ENCODE measurements at places on chromosomes 4 and X.

DNA sequence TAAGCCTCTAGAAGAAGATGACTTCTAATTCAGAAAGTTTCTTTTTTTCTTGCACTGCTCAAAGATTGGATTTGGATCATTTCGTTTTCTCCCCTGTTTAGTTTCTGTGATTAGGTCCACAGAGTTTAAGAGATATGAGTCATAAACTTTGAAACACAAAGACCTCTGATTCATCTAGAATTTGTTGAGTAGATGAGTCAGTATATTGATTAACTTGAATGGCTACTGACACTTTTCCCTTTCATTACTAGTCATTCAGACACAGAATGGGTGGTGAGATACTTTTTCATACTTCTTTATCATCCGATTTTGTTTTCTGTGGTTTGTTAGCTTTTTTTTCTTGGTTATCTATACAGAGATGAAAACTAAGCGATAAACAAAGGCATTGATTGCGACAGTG lies 34.1 kb upstream of the AFF2 start:
- no peak for DNase-seq

DNA sequence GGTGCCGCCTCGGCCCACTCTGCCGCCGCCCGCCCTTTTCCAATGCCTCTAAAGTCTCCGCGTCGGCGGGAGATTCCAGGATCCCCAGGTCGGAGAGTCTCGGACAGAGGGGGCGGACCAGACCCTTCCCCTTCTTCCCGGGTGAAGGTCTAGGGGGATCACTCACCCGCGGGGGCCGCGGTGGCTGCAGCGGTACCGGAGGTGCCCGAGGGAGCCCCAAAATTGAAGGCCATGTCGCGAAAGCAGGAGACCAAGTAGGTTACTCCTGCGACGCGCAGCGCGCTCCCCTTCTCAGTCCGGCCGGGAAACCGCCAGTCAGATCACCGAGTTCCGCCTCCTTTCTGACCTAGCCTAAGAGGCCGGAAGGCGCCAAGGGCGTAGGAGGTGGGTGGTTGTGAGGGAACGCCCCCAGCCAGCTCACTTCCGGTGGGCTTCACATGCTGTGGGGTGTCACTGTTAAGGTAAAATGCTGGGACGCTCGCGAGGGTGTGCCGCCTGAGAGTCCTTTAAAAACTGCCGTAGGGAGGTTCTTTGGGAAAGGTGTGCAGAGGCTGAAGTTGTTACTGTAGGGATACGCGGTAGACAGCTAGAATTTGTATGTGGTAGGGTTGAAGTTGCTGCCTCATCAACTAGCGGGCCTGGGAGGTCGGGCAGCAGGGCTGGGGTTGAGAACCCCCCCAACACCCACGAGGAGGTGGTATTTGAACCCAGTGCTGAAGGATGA lies at the start of gene NUP54:
TSS of gene NUP54 (minus strand) at position 256 of the 724 bp plus-strand sequence. CDS start at position 233, 23 bp downstream.
- peak; percentile 99 for DNase-seq

DNA sequence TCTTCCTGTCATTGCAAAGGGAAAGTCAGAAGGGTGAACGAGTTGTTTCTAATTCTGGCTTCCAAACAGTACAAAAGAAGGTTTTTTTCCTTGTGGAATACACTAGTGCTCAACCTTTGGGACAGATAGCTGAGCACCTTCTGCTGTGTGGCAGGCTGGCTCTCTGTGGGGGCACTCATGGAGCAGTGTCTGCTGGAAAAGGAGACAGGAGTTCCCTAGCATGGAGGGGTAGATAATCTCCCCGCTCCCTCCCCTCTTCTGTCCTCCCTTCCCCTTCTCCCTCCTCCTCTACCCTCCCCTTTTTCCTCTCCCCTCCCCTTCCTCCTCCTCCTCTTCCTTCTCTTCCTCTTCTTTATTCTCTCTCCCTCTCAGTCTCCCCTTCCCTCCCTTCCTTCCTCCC lies 62.4 kb upstream of the MTM1 start:
- DNase-seq: no peak

DNA sequence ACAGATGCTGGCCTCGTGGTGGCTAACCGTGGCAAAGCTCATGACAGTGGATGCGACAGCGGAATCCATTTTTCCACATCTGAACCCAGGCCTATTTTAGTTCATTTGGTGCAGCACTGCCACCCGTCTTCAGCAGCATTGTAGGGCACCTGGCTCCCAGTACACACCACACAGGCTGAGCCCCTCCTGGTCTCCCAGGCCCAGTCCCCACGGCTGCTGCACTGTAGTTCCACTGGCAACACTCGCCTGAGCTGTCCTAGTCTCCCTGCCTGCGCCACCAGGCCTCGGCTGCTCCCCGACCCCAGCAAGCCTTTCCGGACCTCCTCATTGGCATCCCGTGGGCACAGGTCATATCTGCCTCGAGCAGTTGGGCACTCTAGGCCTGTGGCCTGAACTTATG lies 76.2 kb downstream of the MTMR1 start:
- DNase-seq: no peak

DNA sequence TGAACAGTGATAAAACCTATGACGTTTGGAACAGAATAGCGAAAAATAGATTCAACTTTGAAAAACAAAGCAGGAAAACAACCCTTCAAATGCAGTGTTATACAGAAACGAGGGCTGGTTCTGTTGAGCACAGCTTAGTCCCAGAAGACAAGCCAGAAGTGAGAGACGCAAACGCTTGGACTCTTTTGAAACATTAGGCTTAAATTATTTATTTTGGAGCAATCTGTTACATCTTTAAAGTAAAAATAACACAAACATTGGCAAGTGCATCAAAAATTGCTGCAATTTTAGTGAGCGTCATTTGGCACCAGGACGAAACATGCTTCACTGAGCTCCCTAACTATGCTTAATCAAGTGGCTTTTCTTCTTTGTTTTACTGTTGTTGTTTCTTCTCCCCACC lies 63.5 kb downstream of the ENPP6 start:
- DNase-seq: no peak

DNA sequence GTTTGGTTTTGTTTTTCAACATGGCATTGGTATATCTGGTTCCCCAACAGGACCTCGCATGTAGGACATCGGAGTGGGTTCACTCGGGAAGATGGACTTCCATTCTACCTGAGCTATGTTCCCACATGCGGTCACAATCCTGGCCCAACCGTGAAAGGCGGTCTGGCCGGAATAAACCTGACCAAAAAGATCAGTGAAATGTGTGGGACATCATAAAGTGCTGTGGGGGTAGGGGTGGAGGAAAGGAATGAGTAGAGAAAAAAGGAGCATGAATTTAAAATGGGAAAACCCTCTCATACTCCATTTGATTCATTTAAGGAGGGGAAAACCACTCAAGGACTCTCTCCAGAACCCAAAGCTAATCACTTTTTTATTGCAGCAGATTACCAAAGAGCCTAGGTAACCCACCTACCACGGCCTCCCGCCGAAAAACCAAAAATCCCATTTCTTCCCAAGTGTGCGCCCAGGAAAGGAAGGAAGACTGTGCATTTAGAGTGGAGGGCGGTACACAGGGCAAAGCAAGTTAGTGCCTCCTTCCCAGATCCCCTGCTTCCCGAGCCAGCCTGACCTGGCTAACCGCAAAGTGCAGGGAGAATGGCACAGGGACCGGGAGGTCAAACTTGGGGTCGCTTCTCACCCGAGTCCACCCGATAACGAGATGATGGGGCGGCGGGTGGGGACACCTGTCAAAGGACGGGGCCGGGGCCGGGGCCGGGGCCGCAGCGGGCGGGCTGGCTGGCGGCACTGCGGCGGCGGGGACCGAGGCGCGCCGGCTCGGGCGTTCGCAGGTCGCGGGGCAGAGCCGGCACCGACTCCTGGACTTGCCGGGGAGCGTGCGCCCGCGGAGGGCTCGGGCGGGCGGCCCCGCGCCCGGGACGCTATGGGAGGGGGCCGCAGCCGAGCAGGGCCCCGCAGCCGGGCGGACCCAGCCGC lies 669 bp downstream of the TMEM150C start:
- DNase-seq: no peak

DNA sequence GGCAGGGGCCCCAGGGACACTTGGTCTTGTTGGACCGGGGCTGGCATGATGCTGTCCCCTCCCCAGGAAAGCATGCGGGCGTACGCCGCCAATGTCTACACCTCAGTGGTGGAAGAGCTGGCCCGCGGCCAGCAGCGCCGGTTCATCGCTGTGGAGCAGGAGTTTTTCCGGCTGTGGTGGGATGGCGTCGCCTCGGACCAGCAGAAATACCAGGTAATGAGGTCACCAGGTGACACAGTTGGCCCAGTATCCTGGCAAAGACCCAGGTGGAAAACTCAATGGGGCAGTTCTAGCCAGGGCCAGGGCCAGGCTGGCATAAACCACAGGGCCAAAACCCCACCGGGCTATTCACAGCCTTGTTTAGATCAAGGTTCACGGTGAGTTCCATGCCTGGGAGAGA lies 1.5 kb downstream of the MAN2B2 start:
- DNase-seq: no peak

DNA sequence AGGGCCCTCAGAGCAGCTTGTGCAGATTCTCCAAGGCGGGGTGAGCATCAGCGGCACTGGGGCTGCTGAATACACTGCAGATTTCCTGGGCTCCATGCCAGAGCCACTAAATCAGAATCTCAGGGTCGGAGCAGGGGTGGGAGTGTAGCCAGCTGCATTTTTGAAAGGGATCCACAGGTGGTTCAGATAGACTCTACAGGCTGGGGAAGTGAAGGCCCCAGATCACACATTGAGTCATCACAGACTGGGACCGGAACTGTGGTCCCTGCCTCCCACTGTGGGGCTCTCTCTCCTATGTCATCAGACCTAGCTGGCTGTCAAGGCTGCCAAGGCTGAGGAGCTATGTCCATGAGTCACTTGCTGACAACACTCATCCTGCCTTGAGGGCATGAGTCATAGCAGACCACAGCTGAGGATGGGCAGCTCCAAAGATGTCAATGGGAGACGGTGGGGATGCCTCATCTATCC lies 162.3 kb upstream of the MAMLD1 start:
- peak; percentile 89 for DNase-seq
